Activated CD8-positive, alpha-beta memory T cell treated with anti-CD3 and anti-CD28 coated beads for 36 hours (primary cell): ENCODE measurements at places on chromosomes 12 and 14. TPM values are rescaled to one million over a fixed set of nuclear protein-coding genes. Genes with fewer than 3 reads are reported as not detected.

Gene SLC24A4
- not detected for total RNA-seq

Gene CCDC197
- total RNA-seq = not detected

Gene SMOC1
- not detected for total RNA-seq

Gene KSR2
- total RNA-seq = not detected

Gene OTX2
- total RNA-seq = not detected

Gene KIAA0586
- 20.6 TPM for total RNA-seq

Gene UBE3B
- total RNA-seq = 33.7 TPM

Gene HSPB8
- total RNA-seq = not detected

Gene PZP
- not detected for total RNA-seq
